ENCODE measurements at places on chromosomes 11 and 22. TPM values are rescaled to one million over a fixed set of nuclear protein-coding genes. Genes with fewer than 3 reads are reported as not detected.
A peak's percentile ranks its signal among the peaks of the same experiment; 100 is the strongest.

Gene BDNF
- 9.5 TPM for total RNA-seq

Gene TMEM25
- 25.4 TPM for total RNA-seq

Gene CARNS1
- total RNA-seq, result 0.23 TPM

Gene SERPING1
- total RNA-seq, result 1.8 TPM

Gene ABCC8
- total RNA-seq, result not detected

Gene OR52A1
- total RNA-seq, result not detected

Gene MPPED2
- total RNA-seq, result 0.07 TPM

Gene FGF19
- not detected for total RNA-seq

Gene C11orf87
- total RNA-seq, result not detected

Gene OVOL1
- 12.5 TPM for total RNA-seq

GRCh38 chr22:31532060-31532459, 35.7 kb downstream of the SFI1 start:
- DNase-seq, result no peak

DNA sequence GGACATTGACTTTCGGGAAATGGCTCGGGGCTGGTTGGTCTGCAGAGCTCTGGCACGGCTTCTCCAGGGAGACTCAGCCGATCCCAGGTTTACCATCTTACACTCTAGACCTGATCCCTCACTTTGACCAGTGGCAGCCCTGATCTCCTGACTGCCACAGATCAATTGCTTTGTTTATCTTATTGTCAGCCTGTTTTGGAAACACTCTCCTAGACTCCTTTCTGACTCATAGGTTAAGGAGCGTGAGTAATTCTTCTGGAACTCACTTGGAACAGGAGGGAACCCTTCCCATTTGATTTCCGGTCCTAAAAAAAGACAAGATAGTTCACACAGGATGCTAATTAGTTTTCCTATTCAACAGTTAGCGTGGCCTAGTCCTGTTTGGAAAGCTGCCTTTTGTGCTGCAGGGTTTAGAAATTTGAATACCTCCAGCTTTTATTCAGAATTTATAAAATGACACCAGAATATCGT, 16.0 kb upstream of the BMAL1 start:
- DNase-seq, result peak; percentile 88

GRCh38 chr11:3685923-3686322, 14.7 kb upstream of the CHRNA10 start:
- no peak for DNase-seq

- no peak for DNase-seq
Observed at GRCh38 chr11:104995001-104995408, 26.6 kb upstream of the CASP4 start.

DNA sequence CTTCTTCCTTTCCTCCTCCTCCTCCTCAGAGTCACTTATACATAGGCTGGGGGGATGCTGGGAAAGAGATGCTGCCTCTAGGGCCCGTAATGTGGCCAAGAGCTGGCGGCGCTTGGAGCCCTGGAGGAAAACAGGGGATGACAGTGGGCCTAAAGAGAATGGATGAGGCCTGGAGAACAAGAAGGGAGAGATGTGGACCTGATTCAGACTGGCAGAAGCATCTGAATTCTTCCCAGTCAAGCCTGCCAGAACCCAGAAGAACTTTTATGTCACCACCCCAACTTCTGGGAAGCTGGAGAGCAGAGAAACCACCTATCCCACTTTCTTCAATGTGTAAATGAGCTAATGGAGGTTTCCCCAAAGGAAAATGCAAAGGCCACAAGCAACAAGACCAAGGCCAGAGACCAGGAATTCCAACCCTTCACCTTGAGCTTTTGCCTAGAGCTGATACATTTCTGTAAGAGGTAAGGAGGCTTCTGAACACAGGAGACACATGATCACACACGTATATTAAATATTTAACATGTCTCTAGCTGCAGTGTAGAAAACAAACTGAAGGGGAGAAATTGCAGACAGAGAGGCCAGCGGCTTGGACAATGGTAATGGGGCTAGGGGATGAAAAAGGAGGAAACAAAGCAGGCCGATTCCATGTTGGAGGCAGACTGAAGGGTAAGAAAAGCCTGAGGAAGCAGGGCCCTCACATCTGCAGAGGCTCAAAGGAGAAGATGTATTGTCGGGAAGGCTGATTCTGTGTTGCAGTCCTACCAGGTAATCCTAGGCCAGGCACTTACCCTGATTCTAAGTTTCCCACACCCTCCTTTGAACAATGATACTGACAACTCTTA, 1.1 kb downstream of the RRP8 start:
- no peak for DNase-seq

DNA sequence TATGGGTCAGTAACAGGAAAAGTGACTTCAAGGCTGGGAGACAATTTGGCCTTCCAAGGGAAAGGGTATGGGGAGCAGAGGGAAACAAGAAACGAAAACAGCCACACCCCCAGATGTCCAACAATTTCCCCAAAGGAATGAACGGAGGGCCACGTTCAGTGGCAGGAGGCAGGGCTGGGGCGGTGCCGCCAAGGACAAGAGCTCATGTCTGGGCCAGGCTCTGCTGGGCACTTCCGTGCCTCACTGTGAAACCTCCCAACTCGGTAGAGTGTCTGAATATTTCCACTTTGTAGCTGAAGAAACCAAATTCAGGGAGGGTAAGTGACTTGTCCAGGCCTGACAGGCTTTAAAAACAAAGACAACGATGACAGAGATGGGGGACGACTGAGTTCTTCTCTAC, 11.9 kb downstream of the IFT27 start:
- no peak for DNase-seq

- DNase-seq, result no peak
Observed at GRCh38 chr11:59336176-59336575, 22.5 kb upstream of the OR5AN1 start.

- DNase-seq, result no peak
Observed at GRCh38 chr11:68212421-68213134, 518 bp downstream of the KMT5B start.

DNA sequence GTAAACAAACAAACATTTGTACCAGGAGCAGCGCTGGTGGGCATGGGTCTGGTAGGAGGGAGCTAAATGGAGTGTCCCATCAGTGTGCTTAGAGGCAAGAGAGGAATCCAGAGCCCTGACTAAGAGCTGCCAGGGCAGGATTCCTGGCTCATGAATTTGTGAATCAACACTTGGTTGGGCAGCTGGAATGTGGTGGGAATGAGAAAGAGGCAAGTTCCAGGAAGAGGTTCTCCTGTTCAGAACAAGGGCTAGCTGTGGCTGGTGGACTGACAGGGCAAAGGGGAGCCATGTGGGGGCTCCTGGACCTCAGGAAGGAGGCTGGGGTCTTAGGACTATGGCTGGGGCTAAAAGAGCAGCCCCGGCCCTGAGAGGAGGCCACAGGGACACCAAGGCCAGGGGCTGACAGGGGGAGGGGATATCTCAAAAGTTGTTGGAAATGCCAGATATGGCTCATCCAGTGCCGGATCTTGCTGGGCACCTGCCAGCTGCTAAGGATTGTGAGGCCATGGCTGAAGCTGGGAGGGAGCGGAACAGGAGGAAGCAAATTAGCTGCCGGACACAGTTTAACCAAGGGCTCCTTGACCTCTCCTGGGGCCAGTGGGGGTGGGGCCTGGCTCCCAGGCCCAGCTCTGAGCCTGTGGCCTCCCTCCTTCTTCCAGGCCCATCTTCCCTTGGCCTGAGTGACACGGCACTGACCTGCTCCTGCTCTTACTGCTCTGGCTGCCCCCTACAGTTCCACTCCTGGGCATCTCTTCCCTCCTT, 14.6 kb upstream of the P2RY6 start:
- peak; percentile 98 for DNase-seq

DNA sequence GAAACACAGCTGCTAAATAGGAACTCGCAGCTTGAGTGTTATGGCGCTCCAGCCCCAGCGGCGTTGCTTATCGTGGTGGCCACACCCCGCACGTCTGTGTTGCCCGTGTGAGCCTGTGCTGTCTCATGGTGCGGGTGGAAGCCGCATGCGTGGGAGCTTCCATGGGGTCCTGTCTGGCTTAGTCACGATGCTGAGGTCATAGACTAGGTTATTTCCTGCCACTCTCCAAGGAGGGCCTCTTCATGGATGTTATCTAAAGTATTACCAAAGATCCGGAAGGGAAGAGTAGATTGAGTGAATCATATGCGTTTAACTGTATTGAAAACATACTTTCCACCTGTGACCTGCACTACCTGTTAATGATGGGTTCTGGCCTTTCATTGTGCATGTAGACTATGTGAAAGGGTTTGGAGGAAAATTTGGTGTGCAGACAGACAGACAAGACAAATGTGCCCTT, 21.7 kb downstream of the CTTN start:
- no peak for DNase-seq

- no peak for DNase-seq
Observed at GRCh38 chr22:22369964-22370270, 125.3 kb downstream of the VPREB1 start.

GRCh38 chr11:67299471-67300191, 3.7 kb upstream of the SSH3 start:
- no peak for DNase-seq

- no peak for DNase-seq
Observed at GRCh38 chr11:130705670-130706421, 210.4 kb downstream of the SNX19 start.

- no peak for DNase-seq
Observed at GRCh38 chr11:60056349-60056969, at the start of gene MS4A3. Gene MS4A3 (plus strand): TSS chr11:60056665. CDS start chr11:60061161, 4,496 bp downstream.

DNA sequence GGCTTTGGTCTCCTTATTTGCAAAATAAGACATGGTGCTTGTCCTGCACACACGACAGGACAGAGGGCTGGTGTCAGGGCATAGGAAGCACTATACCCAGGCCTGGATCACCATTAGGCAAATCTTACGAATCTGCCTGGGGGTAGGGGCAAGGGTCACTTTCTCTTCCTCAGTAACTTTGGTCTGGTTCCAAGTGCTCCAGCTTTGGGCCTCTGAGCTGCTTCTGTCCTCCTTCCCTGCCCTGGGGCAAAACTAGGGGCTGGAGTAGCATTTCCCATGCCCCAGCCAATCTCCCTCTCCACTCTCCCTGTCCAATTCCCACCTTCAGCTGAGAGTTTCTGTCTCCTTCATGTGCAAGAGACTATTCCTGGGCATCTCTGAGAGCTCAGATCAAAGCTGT, 123.7 kb upstream of the NECTIN1 start:
- no peak for DNase-seq

DNA sequence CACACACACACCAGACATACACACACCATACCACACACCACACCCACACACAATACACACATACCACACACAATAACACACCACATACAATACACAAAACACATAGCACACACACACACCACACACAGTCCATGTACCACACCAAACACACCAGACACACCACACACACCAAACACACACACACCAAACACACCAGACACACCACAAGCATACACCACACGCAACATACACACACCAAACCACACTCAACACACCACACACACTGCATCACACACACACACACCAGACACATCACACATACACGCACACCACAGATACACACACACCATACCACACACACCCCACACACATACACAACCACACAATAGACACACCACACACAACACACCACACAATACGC, 54.8 kb downstream of the IGSF9B start:
- no peak for DNase-seq

GRCh38 chr11:74639533-74639932, 47.2 kb downstream of the POLD3 start:
- DNase-seq, result no peak

DNA sequence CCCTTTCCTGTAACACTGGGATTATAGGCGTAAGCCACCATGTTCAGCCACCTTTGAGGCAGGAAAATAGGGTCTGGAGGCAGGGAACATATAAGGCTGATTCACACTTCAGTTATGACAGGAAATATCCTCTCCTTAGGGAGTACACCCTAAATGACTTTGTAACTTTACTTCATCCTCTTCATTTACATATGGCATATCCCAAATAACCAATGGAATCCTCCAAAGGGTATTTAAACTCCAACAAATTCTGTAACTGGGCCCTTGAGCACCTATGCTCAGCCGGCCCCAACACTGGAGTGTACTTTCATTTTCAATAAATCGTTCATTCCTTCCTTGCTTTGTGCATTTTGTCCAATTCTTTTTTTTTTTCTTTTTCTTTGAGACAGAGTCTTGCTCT, 1.6 kb upstream of the KAT5 start:
- no peak for DNase-seq

DNA sequence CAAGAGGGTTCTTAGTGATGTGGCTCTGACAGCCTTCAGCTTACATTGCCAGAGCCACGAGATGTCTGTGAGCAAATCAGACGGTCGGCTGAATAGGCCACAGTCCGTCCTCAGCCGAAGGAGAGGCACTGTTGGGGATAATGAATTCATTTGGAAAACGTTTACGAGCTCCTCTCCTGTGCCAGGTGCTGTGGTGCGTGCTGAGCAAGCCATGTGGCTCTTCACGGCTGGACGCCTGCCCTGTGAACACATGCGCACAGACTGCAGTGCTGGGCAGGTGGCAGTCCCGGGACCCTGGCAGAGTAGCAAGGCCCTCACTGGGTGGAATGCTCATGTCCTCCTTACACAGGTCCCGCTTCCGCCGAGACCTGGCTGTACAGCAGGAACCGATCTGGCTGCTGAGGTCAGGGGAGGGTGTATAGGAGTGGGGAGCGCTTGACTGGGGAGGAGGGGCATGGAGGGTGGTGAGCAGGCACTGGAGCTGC, 6.8 kb downstream of the TBC1D22A start:
- DNase-seq, result no peak

DNA sequence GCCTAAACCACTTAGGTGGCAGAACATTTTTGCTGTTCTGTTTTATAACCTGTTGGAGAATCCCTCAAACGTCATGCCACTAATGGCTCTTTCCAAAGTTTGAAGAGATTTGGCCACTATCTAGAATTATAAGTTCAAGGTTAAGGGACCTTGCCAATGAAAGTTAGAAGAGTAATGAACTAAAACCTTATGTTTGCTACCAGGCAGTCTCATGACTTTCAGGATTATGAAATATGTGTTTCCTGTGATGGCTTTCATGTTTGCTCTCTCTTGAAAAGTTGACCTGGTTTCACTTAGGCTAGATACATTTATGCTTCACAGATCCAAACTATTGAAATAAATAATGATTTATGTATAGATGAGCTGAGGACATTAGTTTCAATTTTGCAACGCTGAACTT, 340.0 kb downstream of the LRRC4C start:
- no peak for DNase-seq

DNA sequence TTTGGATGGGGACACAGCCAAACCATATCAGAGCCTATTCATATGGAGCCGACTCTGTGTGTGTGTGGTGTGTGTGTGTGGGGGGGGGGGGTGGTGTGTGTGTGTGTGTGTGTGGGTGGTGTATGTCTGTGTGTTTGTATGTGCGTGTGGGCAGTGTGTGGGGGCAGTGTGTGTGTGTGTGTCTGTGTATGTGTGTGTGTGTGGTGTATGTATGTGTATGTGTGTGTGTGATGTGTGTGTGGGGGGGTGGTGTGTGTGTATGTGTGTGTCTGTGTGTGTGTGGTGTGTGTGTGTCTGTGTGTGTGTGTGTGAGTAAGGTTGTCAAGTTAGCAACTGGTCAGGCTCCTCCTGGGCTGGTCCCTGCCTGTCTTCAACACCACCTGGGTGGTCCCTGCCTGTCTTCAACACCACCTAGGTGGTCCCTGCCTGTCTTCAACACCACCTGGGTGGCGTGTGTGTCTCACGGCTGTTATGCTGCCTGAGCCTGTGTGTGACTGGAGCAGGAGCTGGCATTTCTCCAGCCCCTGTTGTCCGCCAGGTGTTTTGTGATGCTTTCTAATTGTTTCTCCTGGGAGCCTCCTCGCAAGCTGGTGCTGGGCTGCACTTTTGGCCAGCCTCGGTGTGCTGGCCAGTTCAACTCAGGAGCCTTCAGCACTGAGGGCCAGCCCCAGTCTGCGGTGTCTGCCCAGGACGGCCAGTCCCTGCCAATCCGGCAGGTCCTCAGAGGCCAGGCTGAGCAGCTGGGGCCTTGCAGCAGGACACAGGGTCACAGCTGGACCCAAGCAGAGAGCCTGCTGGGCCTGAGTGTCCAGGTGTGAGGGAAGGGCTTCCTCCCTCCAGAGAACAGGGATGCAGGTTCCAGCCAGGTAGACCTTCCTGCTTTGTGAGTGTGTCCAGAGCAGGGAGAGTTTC, 21.5 kb upstream of the PVALB start:
- no peak for DNase-seq
